SHP77 (cell line): ENCODE measurements at places on chromosomes 6 and 20.

GRCh38 chr20:13321416-13321815 is 100.3 kb downstream of the ISM1 start:
- DNase-seq = no peak

GRCh38 chr6:160426136-160426535 is 78.0 kb downstream of the SLC22A3 start:
- DNase-seq = no peak

DNA sequence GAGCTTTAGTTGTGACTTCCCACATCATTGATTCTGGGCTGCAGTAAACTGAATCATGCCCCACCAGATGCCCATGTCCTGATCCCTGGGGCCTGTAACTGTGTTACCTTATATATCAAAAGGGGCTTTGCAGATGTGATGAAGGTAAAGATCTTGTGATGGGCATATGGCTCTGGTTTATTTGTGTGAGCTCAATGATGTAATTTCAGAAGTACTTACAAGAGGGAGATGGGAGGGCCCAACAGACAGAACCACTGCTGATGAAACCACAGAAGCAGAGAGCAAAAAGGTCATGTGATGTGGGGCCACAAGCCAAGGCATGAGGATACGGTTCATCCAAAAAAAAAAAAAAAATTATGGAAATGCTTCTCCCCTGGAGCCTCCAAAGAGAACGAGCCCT is 118.7 kb downstream of the TOX2 start:
- no peak for DNase-seq

GRCh38 chr20:63210011-63210605 is 5.8 kb downstream of the YTHDF1 start:
- no peak for DNase-seq

DNA sequence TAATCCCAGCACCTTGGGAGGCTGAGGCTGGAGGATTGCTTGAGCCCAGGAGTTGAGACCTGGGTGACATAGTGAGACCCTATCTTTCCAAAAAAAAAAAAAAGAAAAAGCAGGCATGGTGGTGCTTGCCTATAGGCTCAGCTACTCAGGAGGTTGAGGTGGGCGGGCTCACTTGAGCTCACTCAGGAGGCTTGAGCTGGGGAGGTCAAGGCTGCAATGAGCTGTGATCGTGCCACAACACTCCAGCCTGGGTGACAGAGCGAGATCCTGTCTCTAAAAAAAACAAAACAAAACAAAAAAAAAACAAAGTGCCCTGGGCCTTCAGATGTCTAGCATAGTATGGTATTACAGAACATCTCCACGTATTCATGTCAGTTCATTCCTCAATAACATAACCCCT is 42.9 kb downstream of the ZFAND3 start:
- DNase-seq = no peak

GRCh38 chr6:452301-453067 is 60.9 kb downstream of the IRF4 start:
- DNase-seq = no peak

DNA sequence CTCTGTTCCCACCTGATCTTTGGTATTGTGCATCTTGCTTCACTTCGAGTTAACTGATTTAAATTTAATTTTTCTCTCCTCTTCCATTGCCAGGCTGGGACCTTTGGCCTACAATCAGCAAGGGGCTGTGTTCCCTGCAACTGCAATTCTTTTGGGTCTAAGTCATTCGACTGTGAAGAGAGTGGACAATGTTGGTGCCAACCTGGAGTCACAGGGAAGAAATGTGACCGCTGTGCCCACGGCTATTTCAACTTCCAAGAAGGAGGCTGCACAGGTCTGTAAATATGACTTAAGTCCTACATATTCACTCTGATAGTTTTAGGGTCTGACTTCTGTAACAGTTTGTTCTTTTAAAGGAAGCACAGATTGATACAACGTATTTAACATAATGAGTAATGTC is 412.4 kb downstream of the ARHGAP18 start:
- DNase-seq = no peak

- peak; percentile 74 for DNase-seq
Observed at GRCh38 chr20:46999801-47000465, 105.3 kb downstream of the EYA2 start.

GRCh38 chr20:61347443-61347842 is 95.4 kb downstream of the CDH4 start:
- no peak for DNase-seq

DNA sequence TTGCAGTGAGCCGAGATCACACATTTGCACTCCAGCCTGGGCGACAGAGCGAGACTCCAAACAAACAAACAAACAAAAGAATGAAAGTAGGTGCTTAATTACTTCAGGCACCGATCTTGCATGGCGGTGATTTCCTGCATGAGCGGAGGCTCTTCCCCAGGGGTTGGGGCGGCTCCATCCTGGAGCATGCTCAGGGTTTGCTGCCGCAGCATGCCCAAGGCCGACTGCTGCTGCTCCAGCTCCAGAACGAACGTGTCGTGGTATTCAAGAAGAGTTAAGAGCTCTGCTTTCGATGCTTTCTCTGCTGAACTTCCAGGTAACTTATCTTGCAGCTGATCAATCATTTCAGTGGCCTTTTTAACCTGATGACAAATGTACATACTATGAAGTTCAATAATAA is 313.8 kb downstream of the SYNE1 start:
- no peak for DNase-seq

DNA sequence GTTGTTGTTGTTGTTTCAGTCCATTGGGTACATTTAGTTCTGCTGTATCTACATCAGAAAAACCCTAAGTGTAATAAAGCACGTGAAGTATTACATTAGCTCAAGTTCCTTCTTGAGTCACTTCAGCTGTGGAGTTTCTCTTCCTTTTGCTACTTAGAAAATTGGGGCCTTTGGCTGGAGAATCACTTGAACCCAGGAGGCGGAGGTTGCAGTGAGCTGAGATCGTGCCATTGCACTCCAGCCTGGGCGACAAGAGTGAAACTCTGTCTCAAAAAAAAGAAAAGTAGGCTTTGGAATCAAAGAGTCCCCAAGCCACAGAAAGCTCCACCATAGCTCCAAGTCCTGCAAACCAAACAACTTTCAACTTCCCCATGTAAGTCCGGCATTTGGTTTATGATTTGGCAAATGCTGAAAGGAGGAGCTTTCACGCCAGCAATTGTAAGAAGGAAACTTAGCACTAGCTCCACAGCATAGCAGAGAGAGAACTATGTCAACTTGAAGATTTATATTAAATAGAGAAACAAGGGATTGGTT is 56.5 kb upstream of the RNF144B start:
- DNase-seq = no peak

- DNase-seq = no peak
Observed at GRCh38 chr6:148945301-148946021, 198.6 kb downstream of the UST start.

DNA sequence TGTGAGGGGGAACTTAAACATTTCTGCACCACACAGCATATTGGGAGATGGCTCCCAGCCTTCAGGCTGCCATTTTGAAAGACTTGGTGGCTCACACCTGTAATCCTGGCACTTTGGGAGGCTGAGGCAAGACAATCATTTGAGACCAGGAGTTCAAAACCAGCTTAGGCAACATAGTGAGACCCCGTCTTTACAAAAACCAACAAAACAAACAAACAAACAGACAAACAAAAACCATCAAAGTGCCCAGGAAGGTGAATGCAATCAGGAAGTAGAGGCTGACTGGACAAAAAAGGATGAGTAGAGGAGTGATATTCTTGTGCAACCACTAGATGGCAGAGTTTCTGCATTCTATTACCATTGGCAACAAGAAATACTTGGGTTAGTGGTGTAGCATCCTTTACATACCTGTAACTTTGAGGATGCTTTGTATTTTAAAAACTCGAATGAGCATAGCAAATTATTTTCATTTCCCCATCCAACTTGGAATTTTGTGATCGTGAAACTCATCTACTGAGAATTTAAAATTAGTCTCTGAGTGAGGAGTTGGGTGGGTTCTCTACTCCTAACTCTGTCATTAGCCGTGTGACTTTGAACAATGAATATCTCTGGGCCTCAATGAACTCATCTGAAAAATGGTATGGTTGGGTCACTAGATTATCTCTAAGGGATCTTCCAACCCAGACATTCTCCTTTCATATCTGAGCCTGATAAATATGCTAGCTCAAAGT is 84.4 kb downstream of the CRYBG1 start:
- peak; percentile 57 for DNase-seq

GRCh38 chr6:69917834-69918233 is 51.5 kb downstream of the COL19A1 start:
- DNase-seq = no peak

- no peak for DNase-seq
Observed at GRCh38 chr20:57762531-57763234, 52.9 kb upstream of the PMEPA1 start.

- no peak for DNase-seq
Observed at GRCh38 chr6:52144196-52145076, 41.7 kb upstream of the IL17A start.

GRCh38 chr20:23167431-23167830 is 81.3 kb upstream of the CD93 start:
- DNase-seq = no peak

DNA sequence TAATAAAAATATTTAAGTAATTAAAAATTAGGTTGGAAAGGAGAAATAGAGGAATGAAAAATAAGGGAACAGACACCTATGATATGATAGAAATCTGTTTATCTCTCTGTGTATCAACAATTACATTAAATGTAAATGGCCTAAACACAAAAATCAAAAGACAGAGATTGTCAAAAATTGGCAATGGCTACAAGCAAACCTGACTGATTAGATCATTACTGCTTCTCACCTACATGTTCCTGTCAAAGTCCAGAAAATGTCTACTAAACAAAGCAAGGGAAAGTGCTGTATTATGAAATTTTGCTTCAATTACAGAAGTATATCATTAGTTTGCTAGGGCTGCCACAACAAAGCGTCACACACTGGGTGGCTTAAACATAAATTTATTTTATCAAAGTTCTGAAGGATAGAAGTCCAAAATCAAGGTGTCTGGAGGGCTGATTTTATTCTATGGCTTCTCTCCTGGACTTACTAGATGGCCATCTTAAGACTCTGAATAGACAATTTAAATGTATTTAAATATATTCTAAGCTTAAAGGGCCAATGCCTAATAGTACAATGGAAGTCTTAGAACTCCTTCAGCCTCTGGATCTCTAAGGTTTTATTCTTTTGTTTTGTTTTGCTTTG is 6.3 kb downstream of the ME1 start:
- no peak for DNase-seq

GRCh38 chr20:52172392-52173047 is 19.1 kb downstream of the ZFP64 start:
- no peak for DNase-seq

DNA sequence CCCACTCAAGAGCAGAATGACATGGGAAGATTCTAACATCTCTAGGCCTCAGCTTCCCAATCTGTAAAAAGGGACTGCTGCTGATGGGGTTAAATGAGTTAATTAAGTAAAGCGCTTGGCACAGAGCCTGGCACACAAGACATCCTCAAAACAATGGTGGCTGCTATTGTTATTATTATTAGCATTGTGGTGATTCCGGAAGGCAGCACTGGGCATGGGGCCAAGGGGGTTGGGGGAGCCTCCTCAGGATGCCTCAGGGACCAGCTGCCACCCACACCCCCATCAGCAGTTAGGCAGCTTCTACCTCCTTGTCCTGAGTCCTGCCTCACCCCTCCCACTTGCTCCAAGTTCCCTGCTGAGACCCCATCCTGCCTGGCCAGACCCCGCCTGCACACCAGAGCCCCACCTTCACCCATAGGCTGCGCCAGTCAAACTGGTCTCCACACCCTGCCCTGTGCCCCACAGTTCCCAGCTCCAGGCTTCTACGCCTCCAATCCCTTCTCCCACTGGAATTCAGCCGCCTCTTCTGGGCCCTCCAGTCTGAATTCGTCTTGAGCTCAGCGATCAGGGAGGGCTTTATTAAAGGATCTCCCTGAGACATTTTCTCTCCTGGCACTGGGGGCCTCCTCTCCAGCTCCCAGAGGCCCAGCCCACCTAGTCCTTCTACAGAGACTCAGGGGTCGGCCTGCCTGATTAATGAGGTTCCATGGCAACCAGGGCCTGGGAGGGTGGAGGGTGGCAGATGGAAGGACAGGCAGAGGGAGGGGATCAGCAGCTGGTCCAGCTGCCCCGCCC is 1.5 kb downstream of the E2F1 start:
- DNase-seq = peak; percentile 29

GRCh38 chr6:89692256-89692655 is 53.7 kb upstream of the LYRM2 start:
- DNase-seq = no peak

DNA sequence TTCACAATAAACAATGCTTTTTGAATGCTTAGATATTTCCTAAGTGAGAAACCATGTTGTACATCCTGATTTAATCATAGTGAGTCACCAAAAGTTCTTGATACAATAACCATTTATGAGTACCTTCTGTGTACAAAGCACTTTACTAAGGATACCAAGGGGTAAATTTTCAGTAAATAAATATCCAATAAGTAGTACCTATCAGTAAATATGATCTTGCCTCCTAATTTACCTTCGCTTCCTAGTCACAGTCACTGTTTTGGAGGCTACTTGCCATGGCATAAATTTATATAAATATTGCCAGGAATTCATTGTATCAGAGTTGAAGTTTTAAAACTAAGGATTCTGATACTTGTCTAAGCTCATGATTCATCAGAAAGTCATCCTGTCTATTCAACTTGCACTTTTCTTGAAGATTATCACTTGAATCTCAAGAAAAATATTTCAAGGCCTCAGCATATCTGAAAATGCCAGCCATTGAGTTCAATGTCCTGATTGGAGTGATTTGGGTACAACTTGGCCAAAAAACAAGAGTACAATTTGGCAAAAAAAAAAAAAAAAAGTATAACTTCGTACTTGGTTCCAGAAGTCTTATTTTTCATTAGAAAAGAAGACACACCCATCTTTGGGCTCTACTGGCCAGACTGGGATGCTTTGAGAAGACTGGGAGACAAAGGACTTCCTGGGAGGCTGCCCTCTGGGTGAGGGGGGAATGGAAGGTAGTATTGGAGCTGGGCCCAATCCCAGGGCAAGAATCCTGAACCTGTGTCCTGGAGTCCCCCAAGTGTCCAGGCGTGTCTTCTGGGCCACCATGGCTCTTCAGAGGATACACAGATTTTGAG is 32.8 kb downstream of the RAB22A start:
- no peak for DNase-seq

DNA sequence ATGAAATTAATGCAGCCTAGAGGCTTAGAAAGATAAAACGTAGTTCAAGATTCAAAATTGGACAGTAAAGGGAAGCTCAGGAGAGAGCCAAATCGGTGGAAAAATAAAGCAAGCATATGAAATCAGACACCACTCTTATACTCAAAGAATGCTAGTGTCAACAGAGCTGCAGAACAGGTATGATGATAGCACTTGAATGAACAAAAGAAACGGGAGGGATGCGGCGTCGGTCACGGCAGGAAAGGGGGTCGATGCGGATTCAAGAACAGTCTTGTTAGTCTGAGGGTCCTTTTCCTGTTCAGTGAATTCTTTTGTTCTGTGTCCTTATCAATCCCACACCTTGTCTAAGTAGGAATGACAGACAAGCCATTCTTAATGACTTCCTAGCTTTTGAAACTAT is 114.4 kb downstream of the FOXC1 start:
- DNase-seq = peak; percentile 3

DNA sequence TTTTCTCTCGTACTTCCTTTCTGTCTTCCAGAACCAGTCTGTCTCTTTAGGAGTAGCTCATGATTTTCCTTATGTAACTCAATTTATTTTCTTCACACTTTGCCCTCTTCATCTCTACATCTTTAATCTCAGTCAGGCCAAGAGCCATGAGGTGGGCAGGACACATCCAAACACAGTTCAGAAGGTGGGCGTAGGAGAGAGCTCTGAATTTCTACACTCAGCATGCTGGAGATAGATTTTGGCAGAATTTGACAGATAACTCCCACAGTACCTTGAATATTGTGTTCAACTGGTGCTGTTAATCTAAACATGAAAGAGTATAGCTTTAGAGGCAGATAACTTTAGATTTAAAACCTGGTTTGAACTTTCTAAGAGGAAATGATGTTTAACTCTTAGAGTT is 23.8 kb upstream of the ZBTB24 start:
- no peak for DNase-seq
